ENCODE measurements at places on chromosomes 2 and 18.
A peak's percentile ranks its signal among the peaks of the same experiment; 100 is the strongest.

DNA sequence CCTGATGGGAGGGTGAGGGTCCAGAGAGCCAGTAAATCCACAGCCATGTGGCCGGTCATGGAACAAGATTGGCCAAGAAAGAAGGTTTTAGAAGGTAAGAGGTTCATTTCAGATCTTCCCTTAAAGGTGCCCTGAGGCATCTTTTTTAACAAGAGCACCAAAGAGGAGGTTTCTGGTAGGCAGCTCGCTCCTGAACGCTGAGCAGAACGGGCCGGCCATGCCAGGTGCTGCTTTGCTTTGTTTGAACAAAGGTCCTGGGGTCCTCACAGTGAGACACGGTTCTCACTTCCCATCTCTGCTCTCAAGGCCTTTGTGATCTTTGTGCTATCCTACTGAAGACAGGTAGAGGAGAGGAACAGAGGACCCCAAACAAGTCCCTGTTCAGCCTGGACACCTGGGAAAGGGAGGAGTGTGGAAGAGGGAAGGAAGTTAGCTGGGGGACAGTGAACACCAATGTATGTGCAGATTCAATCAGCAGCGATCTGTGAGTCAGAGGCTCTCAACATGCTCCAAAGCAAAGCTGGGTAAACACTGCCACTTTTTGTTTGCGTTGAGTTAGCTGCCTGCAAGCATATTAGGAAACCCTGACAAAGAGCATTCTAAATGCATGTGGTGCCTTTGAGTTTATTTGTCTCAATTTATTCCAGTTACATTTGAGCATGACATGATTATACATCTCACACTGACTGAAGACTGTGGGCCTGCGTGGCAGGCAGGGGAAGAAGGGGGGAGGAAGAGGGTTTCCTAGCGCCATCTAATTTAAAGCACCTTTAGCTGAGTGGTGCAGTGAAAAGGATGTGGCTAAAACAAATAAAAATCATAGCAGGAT is 102.4 kb downstream of the ASB1 start:
- no peak for DNase-seq

GRCh38 chr2:177287814-177288213 is 23.3 kb upstream of the NFE2L2 start:
- no peak for DNase-seq

DNA sequence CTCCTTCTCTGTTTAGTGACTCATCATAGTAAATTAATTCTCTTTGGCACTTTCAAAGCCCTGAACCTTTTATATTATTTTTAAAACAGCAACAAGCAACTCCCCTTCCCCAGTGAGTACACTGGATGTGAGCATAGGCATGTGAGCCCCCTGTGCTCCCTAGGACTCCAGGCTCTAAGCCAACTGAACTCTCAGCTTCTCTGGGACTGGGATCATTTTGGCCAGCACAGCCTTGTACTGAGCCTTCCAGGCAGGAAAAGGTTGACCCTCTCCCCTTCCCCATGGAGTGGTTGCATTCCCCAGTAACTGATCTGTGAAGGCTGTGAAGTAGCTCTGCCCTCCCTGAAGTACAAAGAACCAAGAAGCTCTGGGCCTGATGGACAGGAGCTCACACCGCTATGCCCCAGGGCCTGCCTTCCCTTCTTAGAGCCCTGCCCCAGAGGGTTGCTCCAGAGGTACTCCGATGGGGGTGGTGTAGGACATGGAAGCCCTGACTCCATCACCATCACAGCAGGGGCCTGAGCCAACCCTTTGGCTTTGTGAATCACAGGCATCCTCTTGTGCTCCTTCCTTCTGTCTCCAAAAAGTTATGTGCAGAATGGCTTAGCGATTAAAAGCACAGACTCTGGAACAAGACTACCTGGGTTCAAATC is 57.8 kb downstream of the ADD2 start:
- DNase-seq, result no peak

DNA sequence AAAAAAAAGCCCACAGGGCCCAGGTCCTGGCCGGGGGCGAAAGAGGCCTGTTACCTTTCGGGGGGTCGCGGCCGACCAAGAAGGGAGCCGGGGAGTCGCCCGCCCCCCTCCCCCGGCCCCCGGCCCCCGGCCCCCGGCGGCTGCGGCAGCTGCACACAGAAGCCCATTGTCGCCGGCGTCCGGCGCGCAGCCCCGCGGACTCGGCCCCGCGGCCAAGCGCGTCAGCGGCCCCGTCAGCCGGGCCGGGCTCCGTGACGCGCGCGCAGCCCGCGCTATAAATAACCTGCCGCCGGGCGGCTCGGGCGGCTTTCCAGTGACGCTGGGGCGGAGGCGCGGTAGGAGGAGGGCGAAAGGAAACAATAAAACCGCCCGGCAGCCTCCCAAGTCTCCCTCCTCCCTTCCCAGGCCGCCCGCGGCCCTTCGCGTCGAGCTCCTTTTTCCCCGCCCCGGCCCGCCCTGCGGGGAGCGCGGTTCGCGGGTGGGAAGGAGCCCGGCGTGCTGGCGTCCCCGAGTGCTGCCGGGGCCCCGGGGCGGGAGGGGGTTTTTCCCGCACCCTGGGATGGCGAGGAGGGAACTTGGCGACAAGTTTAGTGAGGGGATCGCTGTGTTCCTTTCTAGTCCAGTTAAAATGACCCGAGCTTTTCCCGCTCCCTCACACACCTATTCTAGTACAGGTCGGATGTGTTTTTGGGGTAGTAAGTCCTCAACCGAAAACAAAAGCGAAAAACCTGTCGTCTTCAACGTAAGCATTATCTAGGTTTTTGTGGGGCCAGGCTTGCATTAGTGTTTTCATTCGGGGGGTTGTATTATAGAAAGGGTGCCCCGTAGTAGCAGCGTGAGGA is 10.0 kb upstream of the NR4A2 start:
- peak; percentile 90 for DNase-seq

GRCh38 chr2:236293241-236293810 is 29.1 kb upstream of the ASB18 start:
- no peak for DNase-seq
